ENCODE measurements at places on chromosomes 1 and 21.

- no peak for DNase-seq
Observed at GRCh38 chr1:172980971-172981370, 69.8 kb downstream of the TNFSF18 start.

DNA sequence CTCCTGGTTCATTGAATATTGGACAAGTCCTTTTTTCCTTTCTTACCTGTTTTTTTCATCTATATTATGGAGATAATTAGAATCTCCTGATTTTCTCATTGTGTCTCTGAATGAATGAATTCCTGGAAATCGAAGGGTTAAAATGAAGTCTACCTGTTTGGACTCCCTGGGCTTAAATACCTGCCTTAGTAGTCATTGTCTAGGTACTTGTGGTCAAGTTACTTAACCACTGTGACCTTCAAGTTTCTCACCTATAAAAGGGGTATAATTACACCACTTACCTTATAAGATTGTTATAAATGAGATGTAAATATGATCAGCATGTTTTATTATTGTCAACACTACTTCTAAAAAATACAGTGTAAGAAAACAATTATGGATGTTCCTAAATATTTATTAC, 9.0 kb upstream of the TBX19 start:
- DNase-seq: no peak

DNA sequence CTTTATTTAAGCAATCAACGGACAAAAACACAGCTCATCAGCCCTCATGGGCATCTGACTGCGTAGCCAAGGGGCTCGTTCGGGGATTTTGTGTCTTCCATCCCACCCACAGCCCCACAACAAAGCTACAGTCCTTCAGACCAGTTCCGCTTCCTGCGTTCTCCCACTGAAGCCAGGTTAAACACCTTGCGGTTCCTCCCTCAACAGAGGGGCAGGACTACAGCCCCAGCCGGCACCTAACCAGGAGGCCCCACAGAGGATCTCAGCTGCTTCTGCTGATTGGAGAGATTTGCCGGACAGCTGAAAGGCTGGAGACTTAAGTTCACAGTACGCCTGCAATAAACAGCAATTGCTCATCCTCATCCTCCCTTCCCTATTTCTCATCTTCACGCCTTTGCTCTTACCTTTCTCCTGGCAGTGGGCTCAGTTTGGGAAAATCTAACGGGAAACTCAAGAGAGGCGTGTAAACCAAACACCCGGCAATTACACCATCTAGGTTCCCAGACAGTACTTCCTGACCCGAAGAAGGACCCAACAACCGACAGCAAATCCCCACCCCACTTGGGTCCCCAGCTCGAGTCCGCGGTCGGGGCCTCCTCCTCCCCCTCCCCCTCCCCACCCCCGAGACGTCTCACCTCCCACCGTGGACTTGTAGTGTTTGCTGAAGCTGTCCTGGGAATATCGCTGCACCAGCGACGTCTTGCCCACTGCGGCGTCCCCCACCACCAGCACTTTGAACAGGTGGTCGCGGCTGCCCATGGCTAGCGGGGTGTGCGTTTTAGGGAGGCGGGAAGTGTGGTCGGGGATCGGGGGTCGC, 876 bp downstream of the RAB29 start:
- no peak for DNase-seq

DNA sequence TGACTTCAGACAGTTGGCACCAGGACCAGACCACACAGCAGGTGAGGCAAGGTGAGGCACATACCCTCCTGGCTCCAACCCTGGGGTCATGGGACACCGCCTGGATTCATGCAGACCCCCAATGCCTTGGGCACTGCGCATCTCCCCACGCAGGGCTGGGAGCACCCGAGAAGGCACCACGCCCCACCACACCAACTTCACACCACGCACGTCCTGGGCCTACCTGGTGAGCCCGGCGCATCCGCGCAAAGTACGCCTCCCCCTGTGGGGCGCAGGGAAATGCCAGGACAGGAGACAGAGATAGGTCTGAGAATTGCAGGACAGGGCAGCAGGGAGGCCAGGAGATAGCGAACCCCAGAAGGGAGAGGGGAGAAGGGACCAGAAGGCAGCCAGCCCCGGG, 58.5 kb downstream of the LDLRAD2 start:
- no peak for DNase-seq

DNA sequence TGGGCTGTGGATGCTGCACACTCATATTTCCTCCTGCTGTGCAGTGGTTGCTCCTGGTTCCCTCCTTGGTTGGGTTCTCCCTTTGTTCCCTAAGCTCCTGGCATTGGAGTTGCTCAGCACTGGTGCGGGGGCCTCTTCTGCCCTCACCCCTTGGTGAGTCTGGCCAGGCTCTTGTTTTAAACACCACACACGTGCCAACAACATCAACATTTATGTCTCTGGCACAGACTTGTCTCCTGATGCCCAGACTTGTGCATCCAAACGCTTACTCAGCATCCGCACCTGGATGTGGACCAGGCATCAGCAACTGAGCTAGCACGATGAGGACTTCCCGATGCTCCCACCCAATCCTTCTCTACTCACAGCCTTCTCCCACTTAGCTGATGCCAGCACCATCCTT, 627.6 kb downstream of the NPHP4 start:
- no peak for DNase-seq

DNA sequence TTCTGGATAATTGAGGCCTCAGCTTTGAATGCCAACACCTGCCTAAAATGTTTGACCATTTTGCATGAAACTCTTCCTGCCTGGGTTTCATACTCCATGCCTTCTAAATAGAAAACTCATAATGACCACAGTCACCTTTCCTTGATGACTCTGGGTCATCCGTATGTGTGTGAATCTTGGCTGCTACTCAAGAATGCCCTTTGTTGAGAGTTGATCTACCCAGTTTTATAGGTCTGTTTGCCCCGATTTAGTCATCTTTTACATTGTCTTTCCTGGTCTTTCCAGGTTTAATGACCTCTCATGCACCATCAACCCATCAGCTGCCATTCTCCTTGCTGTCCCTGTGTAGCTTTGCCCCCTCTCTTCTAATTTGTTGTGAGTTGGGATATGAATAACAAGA, 2.7 kb upstream of the SLC5A9 start:
- DNase-seq: no peak

DNA sequence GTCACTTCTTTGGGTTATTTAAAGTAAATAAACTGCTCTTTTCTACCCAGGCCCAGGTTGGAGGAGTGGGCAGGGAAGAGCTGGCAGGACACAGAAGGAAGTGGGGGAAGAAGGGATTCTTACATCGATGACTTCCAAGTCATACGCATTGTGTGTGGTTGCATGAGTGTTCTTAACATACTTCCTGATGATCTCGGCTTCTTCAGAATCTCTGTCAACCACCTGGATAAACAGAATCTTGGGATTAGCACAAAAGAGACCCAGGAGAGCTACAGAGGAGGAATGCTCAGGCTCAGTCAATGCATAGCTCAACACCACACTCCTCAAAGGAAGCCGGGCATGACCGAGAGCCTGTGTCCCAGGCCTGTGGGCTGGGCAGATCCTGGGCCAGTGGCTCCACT, 42.1 kb downstream of the PARP1 start:
- DNase-seq: no peak
